ENCODE measurements at places on chromosomes 16 and 17.

DNA sequence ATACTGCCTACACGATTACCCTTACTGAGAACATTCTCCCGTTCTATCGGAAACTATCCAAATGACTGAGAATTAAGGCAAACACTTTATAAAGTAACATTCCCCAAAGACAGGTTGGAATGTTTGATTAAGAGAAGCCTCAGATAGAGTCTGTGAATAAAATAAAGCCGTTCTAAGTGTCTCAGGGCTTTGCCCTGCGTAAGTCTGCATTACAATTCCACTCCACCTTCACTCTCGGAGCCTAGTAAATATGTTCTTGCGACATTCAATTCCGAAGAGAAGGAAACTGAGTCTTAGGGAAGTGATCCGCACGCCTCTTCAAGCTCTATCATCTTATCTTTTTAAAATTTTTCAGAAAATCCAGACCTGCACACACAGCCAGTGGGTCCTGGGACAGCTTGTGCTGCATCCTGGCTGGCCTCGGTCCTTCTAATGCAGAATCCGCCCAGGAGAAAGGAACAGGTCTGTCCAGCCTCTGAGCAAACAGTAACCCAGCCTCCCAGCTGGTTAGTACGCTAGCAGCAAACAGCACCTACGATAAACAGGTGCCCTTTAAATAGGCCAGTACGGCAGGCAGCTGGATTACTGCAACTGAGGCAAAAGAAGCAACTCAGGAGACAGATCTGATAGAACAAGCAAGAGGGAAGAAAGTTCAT, 254.1 kb upstream of the IRX3 start:
- DNase-seq: no peak

GRCh38 chr17:48589831-48590606, at the start of gene HOXB3:
TSS of gene HOXB3 (minus strand) at chr17:48590241. CDS start at chr17:48552474, 37,767 bp downstream.
- no peak for DNase-seq

DNA sequence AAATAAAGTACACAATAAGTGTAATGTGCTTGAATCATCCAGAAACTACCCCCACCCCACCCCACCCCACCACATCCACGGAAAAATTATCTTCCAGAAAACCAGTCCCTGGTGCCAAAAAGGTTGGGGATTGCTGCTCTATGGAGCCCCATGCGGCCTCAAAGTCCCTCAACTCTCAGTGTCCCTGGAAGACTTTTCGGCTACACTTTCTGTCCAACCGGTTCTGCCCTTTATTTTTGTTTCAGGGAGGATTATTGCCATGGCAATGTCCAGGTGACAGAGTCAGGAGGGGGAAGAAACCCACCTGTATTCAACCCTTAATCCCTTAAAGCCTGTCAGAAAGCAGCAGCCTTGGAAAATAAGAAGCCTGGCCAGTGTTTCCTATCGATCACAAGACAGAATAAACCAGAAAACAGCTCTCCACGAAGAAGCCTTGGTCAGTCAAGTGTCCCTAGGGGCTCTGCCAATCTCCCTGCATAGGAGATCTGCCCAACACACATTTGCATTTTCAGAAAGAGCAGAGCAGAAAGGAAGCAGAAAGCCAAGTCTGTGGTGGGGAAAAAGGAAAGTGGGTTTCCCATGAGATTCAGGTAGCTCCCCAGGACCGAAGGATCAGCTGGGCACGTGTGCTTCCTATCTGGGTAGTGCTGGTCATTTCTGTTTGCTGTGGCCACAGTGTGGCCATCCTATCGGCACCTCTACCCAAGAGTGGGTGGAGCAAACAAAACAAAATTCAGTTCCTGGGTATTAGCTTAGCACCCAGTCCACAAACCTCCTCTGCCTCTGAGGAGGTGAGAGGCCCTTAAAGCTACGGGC, 342.7 kb downstream of the SOX9 start:
- no peak for DNase-seq

DNA sequence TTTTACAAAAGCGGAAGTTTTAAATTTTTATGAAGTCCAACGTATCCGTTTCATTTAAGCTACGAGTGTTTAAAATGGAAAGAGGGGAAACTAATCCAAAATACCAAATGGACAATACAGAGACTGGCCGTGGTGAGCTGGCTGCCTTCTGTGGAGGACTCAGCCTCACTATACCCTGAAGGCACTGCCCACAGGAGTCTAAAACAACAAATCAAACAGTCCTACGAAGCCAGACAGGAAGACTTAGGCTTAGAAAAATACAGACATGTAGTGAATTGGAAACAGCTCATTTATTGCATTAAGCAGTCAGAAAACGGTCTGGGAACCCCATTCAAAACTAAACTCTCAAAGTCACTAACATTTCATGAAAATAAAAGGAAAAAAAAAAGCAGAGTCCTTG, 75.1 kb downstream of the CYTH1 start:
- peak; percentile 61 for DNase-seq

DNA sequence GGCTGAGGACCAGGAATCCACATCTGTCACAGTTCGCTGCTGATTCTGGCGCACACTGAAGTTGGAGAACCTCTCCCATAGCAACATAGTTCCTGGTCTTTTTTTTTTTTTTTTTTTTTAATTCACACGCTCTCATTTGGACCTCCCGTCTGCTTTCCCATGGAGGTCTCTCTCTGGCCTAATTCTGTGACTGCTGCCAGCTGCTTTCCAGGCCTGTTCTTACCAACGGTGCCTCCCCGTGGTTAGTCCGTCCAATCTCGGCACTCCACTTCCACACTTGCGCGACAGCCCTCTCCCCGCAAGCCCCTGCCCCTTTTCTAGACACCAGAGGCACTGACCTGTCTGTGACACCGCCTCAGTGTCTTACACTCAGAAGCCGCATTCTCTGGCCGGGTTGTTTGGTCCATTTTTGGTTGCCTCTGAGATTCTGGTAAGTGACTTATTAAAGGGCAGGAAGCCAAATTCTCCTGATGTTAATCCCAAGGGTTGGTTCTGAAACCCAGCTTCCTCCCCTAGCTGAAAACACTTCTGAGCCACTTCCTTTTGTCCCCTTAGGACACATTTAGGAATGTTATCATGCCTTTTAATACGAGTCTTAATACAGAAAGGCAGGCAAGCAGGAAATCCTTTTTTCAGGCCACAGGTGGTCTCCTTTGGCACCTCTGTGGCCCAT, 1.1 kb upstream of the AKTIP start:
- DNase-seq: peak; percentile 6

- no peak for DNase-seq
Observed at GRCh38 chr17:4142107-4142900, 526 bp downstream of the ZZEF1 start.

DNA sequence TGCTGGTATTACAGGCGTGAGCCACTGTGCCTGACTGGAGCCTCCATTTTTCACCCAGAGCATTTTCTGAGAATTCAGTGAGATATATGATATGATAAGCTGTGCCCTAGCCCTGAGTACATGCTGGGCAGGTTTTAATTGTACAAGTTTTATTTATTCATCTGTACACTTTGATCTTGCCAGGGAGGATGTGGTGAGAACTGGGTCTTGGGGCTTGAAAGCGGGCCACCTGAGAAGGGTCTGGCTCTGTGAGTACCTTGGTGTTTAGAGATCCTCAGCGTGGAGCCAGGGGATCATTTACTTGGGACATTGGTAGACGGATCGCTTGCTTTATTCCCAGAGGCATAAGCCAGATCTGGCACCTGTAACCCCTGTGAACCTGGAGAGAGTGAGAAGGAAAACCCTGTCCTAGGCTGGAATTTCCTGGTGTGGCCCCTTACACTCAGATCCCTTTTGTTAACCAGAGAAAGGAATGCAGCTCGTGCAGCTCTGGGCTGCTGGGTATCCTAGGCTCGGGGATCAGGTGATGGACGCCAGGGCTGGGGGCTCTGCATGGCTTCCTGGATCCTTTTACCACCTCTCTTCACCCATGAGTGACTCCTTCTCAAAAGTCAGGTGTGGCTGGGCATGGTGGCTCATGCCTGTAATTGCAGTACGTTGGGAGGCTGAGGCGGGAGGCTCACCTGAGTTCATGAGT, 91.9 kb downstream of the ABCC1 start:
- no peak for DNase-seq

- peak; percentile 30 for DNase-seq
Observed at GRCh38 chr17:9905902-9906301, 831 bp upstream of the RCVRN start.

DNA sequence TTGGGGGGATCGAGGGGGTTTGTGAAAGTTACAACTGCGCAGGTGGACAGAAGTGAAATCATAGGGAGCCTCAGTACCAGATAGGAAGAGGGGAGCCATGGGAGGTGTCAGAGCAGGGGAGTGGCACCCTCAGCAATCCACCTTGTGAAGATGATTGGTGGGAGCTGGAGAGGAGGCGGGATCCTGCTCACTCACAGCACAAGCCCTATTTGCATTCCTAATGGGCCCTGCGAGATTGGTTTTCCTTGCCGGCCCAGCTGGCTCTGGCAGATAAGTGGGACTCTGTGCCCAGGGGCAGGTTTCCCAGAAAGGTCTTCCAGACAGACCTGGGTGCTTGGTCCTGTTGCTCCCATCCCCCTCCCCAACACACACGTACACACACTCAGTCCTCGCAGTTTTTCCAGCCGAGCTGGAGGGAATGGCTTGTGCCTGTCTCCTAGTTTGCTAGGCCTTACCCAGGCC, 9.4 kb downstream of the WNT3 start:
- DNase-seq: no peak

- DNase-seq: no peak
Observed at GRCh38 chr16:80009971-80010659, 409.6 kb upstream of the MAF start.

DNA sequence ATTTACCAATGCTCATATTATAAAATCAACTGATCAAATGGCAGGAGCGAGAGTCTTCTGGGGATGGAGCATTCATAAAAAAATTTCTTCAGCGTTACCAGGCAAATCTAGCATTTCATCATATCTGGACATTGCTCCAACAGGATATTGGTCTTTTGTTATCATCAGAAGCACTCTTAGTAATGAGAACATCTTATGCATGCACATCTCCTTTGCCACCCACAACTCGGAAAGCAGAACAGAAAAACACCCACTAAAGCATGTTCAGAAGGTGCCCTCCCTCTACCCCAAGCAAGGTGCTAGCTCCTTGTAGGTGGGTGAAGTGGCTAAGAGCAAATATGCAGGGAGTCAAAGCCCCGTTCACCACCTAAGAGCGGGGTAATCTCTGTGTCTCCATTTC, 18.9 kb downstream of the ARHGAP17 start:
- DNase-seq: no peak

DNA sequence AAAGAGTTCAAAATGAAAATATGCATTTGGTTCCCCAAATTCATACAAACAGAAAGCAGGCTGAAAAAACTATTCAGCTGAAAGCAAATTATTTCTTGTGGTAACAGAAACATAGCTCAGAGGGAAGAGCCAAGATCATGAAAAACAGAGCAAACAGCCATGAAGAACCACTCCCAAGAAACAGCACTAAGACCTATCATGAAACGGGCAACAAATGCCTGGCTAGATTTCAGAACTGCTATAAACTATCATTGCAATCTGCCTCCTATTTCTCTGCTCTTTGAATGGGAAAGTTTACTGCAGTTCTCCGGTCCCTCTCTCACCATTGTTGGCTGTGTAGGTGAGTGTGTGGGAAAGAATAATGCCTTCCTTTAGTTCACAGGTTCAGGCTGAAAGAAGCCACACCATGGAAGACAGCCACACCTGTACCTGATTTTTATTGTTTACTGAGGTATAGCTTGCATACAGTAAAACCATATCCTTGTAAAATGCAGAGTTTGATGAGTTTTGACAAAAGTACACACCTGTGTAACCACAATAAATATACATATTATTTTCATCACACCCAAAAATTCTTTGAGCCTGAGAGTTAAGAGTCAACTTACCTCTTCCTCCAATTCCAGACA, 48.2 kb downstream of the CEP112 start:
- DNase-seq: no peak

GRCh38 chr17:74923538-74924249, 379 bp upstream of the OTOP2 start:
- DNase-seq: peak; percentile 40

DNA sequence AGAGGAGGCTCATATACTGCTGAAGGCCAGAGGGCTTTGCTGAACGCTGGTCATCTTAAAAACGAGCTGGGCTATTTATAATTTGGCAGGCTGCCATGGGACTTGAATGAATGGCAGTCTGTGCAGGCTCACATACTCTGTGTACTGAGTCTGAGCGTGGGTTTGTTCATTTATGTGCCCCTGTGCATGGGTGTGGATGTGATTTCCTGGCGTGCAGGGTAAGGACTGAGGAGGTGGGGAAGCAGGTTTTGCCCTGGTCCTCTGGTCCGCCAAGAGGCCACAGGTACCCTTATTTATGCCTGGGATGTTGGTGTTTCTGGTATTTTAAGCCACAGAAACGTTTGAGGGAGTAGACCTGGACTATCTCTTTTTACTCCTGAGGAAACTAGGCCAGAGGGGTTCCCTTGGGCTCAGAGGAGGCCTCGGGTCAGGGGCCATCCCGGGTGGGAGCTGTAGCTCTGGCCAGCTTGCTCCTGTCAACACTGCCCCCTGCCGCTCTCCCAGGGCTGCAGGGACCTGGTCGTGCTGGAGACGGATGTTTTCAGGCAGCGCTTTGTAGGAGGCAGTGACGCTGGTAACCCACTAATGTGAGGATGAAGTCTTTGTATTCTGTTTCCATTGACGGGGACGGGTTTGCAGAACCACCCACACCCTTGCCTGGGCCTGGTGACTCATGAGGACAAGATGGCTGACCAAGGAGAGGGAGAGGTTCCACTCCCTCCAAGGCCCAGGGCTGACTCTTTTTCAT, 184.4 kb downstream of the MSI2 start:
- DNase-seq: peak; percentile 90

DNA sequence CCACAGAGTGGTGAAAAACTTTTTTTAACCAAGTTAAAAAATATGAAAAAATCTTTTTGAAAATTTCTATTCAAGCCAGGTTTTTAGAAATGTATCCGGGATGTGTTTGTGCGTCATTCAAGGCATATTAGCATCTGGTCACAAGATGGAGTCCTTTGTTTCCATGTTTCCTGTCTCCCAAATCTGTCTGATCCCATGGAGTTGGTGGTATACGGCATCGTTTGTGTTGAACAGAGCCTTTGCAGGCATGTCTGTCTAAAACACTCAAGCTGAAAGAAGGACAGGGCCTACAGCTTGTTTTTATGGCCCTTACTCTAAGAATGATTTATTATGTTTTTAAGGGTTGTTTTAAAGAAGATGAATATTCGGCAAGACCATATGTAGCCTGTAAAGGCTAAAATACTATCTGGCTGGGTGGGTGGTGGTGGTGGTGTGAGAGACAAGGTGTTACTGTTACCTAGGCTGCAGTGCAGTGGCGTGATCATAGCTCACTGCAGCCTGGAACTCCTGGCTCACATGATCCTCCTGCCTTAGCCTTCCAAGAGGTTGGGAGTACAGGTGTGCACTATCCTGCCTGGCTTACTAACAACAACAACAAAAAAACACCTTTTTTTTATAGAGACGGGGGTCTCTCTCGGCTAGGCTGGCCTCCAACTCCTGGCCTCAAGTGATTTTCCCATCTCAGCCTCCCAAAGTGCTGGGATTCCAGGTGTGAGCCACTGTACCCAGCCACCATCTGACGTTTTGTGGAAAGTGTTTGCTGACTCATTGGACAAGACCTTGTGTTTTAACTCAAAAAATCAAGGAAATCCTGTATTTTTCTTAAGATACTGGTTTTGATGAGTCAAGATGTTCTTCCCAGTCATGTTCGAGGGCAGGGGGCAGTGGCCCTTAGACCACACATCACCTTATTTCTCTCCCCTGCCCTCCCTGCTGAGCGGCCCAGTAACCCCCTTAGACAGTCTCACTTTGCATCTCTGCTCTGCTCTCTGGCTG, 52.2 kb downstream of the NDE1 start:
- no peak for DNase-seq

All from MCF 10A (cell line).